NCI-H1436 (cell line): ENCODE measurements at places on chromosomes 3 and 15.

GRCh38 chr15:79381593-79381992 is 50.5 kb upstream of the MINAR1 start:
- DNase-seq = no peak

DNA sequence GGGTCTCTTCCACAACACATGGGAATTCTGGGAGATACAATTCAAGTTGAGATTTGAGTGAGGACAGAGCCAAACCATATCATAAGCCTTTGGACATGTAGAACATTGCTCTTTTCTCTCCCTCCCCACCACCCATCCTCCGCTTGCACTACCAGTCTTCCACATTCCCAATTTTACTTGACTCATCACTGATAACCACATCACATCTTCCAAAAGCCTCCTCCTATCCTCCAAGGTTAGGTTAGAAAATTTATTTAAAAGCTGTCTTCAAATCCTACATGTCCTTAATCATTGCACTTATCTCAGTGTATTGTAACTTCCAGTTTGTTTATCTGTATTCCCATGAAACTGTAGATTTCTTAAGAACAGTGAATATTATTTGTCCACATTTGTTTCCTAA is 10.4 kb downstream of the ZBED2 start:
- no peak for DNase-seq

DNA sequence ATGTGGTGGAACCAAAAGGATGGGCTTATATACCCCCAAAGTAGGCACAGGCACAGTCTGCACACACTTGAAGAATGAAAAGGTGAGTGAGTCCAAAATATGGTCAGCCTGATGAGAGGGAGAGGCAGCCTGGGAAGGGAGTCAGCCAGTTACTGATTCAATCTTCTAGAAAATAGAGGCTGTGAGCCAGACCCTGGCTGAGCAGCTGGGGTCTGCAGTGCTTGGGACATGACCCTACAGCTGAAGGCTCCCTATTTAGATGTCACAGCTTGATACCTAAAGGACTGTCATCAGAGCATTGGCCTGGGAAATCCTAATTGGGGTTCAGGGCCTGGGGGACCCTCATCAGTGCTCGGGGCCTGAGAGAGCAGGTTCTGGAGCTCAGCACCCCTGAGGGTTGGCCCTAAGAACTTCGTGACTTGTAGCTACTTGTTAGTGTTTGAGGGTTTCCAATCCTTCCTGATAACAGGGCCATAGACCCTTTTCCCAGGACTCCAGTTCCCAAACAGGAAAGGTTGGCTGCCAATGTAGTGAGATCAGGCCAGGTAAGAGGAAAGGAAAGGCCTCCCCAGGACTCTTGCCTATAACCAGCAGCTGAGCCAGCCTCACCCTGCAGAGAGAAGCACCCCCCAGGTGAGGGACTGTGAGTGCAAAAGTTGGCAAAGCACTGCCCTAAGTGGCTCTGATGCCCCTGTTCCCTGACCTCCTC is 54.7 kb upstream of the SLCO2A1 start:
- DNase-seq = no peak

DNA sequence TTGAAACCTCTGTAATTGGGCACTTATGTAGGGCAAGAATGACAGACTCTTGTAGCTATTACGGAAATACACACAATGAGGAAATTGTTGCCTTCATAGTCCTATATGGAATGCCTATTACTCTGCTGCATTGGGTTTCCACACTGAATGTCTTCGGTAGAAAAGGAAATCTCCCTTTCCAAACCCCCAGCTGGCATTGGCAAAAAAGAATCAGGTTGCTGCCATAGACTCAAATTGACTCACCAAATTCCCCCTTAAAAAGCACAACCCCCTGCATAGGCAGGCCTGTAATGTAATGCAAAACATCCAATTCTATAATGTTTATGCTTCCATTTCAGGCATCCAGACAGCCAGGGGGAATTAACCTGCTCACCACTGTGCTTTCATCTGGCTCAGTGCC is 44.8 kb upstream of the NTRK3 start:
- no peak for DNase-seq

DNA sequence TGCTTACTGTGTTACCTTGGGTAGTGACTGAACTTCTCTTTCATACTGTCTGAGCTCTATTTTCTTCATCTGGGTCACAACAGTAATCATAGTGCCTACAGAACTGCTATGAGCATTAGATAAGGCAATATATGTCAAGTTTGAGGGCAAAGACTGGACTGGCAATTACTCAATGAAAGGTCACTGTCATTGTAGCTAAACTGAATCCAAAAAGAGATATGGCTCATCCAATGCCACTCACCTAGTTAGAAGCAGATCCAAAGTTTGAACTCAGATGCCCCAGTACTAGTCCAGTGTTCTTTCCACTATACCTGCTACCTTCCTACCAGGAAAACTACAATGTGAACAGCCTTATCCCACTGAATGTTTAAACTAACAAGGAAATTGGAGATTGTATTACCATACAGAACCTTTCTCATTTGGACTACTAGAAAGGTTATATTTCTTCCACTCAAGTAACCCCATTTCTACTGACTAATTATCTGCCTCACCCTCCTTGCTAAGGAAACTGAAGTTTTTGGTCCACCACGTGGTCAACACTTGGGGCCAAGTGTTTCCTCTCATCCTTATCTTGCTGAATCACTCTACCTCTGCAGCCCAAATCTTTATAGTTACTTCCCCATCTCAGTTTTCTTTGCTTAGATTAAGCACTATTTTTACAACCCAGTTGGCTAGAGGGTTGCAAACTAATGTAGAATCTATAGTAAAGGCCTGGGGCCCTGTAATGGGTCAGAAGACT is 202.3 kb upstream of the LPP start:
- no peak for DNase-seq

- DNase-seq = no peak
These were observed 65.6 kb downstream of the PLSCR2 start for GRCh38 chr3:146403792-146404191.

DNA sequence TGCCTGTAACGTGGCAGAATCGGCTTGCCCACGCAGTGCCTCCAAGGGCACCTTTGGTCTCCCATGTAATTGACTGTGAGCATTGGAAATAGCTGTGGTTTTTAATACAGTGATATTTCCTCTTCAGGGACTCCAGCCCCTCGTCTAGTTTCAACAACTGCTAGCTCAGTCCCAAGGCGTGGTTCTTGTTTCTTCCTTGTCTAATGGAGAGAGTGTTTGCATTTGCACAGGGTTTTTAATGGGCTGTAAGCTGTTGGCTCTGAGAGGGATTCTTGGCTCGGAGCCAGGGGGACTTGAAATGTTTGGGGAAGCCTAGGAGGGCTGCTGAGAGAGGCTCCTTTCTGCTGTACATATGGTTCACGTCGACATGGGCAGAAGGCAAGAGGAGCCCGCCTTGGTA is 86.2 kb downstream of the THSD4 start:
- DNase-seq = peak; percentile 93

- DNase-seq = no peak
These were observed 670 bp upstream of the ATP13A3 start for GRCh38 chr3:194487289-194488054.

DNA sequence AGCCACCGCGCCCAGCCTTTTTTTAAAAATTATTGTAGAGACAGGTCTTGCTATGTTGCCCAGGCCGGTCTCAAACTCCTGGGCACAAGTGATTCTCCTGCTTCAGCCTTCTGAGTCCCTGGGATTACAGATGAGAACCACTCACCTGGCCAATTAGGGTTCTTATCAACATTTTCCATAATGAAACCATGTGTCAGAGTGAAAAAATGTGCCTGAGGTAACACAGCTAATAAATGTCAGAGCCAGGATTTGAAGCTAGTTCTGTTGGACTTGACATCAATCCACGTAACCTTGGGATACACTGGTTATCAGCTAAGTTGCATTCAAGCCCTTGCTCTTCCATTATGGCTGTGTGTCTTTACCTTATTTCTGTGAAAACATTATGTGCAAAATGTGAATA is 29.1 kb downstream of the CHST14 start:
- no peak for DNase-seq

DNA sequence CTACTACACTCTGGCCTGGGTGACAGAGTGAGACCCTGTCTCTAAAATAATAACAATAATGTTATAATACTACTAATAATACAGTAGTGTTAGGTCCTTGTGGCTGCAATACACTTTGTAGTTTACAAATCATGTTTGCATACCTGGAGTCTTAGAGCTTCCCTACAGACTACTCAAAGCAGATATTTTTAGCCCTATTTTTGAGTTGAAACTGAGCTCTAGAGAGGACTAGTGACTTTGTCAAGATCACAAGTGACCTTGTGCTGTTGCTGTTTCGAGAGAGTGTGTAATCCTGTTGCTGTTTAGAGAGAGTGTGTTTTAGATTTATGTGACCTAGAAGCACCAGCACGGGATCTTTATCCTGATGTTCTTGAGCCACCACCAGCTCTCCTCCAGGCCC is 105.3 kb upstream of the RNU6-1 start:
- no peak for DNase-seq

DNA sequence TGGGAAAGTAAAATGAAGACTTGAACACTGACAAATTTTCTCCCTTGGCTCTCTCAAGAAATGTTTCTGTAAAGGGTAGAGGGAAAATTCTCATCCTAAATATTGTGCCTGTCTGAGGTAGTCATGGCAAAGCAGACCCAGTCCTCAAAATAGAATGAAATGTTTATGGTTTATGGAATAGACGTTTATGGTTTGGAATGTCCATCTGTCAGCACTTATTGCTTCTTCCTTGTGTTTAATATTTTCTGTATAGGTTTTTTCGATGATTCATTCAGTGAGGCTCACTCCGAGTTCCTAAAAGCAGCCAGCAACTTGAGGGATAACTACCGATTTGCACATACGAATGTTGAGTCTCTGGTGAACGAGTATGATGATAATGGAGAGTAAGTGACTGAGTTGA is 13.9 kb downstream of the ELL3 start:
- no peak for DNase-seq

DNA sequence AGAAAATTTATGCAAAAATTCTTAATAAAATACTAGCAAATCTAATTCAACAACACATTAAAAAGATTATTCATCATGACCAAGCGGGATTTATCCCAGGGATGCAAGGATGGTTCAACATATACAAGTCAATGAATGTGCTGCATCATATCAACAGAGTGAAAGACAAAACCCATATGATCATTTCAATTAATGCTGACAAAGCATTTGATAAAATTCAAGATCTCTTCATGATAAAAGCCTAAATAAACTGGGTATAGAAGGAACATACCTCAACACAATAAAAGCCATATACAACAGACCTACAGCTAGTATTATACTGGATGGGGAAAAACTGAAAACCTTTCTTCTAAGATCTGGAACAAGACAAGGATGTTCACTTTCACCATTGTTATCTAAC is 89.7 kb downstream of the KBTBD8 start:
- DNase-seq = no peak

GRCh38 chr3:13420045-13420830 is at the start of gene NUP210:
Gene NUP210 (minus strand): TSS chr3:13420322. CDS start chr3:13420226, 96 bp downstream.
- DNase-seq = peak; percentile 39

GRCh38 chr3:100076731-100077529 is 37.4 kb downstream of the FILIP1L start:
- no peak for DNase-seq

DNA sequence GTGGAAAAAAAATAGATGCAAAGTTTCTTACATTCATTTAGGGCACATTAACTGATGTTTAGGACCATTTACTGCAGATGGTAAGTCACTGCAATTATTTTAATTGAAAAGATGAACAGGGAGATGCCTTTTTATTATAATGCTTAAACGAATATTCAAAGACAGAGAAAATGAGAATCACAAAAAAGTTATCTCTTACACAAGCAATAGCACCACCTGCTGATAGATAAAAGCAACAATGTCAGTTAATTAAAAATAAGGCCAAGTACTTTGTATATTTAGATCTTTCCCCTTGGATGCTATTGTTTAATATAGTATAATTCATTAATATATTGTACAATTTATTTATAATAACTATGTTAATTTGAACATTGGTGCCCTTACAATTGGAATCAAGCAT is 55.9 kb downstream of the IFT80 start:
- DNase-seq = peak; percentile 17

GRCh38 chr3:165464736-165465135 is 268.6 kb upstream of the SLITRK3 start:
- no peak for DNase-seq

DNA sequence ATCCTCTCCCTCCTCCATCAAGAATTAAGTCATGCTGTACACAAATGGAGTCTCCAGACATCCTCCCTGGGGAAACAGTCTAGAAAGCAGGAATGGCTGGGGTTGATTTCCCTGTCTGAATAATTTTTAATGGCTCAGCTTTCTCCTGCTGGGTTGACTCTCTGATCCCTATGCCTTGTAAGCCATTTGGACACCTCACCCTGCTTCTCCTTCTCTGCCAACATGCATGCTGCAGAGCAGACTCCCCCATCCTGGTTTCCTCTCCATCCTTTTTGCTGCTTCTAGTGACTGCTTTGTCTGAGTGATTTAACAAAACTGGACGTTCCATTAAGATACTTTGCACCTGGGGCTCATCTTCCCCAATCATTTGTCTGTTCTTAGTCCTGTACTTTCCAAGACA is 22.2 kb downstream of the SV2B start:
- no peak for DNase-seq

- DNase-seq = no peak
These were observed 406.2 kb downstream of the FOXP1 start for GRCh38 chr3:71177375-71177774.

GRCh38 chr15:69046781-69047180 is 32.3 kb downstream of the NOX5 start:
- no peak for DNase-seq

DNA sequence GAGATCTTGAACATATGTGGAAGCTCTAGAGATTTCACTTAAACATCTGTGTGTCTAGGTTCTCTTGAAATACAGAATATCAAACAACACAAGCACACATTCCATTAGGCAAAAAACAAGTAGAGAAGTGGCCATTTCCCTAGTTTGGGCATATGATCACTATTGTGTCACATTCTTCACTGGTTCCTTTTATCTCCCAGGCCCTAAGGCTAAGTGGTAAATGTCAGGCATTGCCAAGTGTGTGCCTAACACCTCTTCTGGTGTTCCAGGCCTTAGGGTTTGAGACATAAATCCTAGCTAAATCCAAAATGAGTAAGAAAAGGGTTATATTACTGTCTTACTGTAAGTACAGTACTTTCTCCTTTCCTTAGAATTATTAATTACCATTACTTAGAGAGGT is 880.1 kb downstream of the PDCD6IP start:
- DNase-seq = no peak

DNA sequence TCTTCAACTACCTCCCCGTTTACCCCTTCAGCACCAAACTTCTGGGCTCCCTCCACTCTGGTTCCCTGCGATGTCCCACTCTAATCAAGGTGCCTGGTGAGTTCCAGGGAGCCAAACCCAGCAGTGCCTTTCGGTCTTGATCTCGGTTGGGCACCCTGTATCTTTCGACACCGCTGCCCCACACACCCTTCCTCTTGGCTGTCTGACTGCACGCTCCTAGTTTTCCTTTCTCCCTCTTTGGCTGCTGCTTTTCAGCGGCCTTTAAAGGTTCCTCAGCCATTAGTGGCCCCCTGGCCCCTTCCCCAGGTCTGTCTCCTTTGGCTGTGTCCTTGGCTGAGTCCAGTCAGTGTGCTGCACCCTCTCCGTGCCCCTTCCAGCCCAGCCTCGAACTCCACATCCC is 784 bp downstream of the TTLL3 start:
- DNase-seq = no peak

DNA sequence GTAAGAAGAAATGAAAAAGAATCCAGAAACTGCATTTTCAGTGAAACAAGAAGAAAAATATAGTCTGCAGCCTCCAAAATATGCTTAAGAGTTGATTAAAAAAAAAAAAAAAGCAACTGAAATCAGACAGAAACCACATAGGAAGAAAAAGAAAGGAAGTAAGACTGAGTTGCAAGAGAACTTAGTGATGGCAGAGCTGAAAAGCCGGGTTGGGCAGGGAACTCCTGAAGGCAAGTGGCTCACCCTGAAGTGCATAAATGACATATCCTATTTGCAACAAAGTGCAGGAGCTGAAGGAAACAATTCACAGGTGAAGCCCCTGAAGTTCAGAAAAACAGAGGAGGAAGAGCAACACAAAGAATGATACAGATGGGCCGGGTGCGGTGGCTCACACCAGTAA is 108.8 kb upstream of the SLC25A36 start:
- DNase-seq = no peak
